Activated CD4-positive, CD25-positive, alpha-beta regulatory T cell treated with anti-CD3 and anti-CD28 coated beads, Interleukin-2, amount 50 U/mL, for 24 hours (primary cell): ENCODE measurements at places on chromosomes 6 and 20.

GRCh38 chr6:98657764-98658163 lies 176.6 kb upstream of the POU3F2 start:
- ATAC-seq: no peak

GRCh38 chr20:50085481-50086365 lies 27.2 kb downstream of the UBE2V1 start:
- peak; percentile 69 for ATAC-seq

DNA sequence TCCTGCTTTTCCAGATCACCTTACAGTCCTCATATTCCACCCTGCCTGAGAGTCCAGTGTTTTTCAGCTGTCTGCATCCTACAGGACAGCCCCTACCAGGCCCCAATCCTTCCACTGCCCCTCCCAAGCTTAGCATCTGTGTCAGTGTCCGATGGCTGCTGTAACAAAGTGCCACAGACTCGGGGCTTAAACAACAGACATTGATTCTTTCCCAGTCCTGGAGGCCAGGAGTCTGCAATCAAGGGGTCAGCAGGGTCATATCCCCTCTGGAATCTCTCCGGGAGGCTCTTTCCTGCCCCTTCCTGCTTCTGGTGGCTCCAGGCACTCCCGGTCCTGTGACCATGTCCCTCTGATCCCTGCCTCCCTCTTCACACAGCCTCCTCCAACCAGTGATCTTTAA lies 396.6 kb upstream of the MAP3K7 start:
- no peak for ATAC-seq

- no peak for ATAC-seq
Measured at GRCh38 chr20:59692139-59692538, 87.8 kb downstream of the PHACTR3 start.

- ATAC-seq: no peak
Measured at GRCh38 chr20:57257701-57258453, 8.6 kb downstream of the BMP7 start.

DNA sequence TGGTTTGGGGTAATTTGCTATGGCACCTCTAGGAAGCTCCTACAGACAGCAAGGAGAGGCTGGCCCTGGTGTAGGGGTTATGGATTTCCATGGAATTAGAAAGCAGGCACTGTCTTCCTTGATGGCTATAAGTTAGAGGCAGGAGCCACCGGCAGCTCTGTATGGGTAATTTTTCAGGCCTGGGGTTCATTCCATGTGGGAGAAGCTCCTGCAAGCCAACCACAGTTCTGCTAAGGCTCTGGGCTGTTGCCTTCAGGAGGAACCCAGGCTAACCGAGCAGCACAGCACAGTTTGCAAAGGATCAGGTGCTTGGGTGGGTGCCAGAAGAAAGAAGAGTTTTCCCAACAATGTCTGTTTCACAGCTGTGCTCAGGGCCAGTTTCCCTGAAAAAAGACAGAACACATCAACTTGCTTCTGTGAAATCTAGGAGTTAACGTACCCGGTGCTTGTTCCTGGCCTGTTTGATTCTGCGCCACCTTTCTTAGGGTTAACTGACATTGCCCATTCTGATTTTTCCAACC lies 162.8 kb upstream of the MYLIP start:
- no peak for ATAC-seq

GRCh38 chr20:54494303-54495006 lies 19.1 kb downstream of the DOK5 start:
- no peak for ATAC-seq

DNA sequence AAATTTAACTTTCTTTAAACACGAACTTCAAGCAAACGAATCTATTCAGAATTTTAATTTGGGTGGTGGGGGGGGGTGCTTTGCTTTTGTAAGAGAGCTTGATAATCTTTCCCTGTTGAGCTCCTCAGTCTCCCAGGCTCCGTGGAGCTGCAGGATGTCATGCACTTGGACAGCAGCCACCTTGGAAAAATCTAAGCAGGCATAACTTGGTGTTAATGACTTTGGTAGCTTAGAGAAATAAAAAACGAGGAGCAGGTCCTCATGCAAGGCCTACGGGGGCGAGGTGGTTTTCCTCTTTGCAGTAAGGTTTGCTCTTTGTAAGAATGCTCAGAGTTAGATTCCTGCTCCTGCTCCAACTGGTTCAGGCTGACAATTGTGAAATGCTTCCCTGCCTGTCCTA lies 102.3 kb downstream of the EDN1 start:
- no peak for ATAC-seq

- ATAC-seq: no peak
Measured at GRCh38 chr6:12314751-12315150, 24.6 kb downstream of the EDN1 start.

- no peak for ATAC-seq
Measured at GRCh38 chr20:26209171-26209941, 512.7 kb upstream of the ZNF337 start.

GRCh38 chr20:16864069-16864468 lies 115.9 kb downstream of the OTOR start:
- ATAC-seq: no peak

DNA sequence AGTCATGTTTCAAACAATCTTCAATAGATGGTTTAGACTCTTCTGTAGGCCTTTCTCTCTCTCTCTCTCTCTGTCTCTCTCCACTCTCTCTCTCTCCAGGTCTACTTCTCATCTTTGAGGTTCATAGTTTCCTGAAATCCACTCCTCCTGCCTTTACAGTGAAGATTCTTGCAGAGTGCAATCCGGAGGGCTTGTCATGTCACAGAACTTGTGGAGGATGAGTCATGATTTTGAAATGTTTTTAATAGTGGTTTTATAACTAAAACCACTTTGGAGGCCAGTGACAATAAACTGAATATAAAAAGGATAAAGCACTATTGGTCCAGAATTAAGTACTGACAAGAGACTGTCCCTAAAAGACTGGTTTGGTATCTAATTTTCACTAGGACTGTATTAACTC lies 156.3 kb downstream of the KIF6 start:
- ATAC-seq: no peak

GRCh38 chr20:12077875-12078274 lies 160.2 kb downstream of the BTBD3 start:
- no peak for ATAC-seq

GRCh38 chr6:42402184-42402583 lies 49.5 kb downstream of the TRERF1 start:
- peak; percentile 95 for ATAC-seq

GRCh38 chr6:35259948-35260590 lies 534 bp downstream of the ZNF76 start:
- peak; percentile 68 for ATAC-seq

- no peak for ATAC-seq
Measured at GRCh38 chr6:170451762-170452651, 101.1 kb downstream of the PSMB1 start.

- no peak for ATAC-seq
Measured at GRCh38 chr6:70130865-70131264, 172.0 kb downstream of the COL9A1 start.

- ATAC-seq: no peak
Measured at GRCh38 chr6:1009103-1009502, 302.8 kb upstream of the FOXQ1 start.

DNA sequence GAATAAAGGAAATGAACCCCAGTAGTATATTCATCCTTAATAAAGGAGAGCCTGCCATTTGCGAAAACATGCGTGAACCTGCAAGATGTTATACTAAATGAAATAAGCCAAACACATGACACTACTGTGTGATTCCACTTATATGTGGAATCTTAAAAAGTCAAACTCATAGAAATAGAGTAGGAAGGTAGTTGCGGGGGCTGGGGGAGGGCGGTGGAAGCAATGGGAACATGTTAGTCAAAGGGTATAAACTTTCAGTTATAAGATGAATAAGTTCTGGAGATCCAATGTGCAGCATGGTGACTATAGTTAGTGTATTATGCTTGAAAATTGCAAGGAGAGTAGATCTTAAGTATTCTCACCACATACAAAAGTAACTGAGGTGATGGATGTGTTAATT lies 72.9 kb downstream of the ANKRD6 start:
- no peak for ATAC-seq

GRCh38 chr20:663315-664090 lies 10.5 kb upstream of the SRXN1 start:
- ATAC-seq: no peak

- peak; percentile 2 for ATAC-seq
Measured at GRCh38 chr6:16129623-16130401, 926 bp downstream of the MYLIP start.

- ATAC-seq: no peak
Measured at GRCh38 chr6:29263001-29263400, 38.5 kb upstream of the OR14J1 start.

DNA sequence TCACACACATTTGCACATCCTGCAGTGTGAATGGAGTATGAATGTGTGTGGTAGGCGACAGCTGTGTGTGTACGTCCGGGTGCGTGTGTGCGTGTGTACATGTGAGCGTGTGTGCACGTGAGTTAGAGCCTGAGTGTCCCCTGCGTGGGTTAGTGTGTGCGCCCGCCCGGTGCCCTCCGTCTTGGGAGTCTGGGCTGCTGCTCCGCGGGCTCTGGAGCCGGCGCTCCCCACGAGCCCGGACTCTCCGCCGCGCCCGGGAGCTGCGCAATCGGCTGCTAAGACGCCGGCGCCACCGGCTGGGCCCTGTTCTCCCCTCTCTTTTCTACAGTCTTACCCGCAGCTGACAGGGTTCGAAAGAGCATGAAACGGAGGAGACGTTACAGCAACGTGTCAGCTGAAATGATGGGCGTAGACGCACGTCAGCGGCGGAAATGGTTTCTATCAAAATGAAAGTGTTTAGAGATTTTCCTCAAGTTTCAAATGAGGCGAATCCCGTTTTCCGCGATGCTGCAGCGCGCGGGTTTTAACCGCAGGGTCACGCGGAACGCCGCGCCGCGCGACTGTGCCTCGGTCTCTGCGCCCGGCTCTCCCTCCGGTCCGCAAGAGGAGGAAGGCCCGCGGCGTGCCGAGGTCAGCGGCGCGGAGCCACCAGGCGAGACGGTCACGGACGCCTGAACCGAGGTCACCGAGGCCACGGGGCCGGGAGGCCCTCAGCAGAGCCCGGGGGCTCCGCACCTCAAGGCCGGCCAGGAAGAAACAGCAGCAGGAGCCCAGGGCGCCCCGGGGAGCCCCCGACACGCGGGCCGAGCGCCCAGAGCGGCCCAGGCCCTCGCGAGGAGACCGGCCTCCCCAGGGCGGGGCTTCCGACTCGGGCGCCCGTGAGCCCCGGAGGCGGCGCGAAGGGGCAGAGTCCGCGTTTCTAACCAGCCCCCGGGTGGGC lies 95.3 kb upstream of the BHLHE23 start:
- peak; percentile 69 for ATAC-seq

DNA sequence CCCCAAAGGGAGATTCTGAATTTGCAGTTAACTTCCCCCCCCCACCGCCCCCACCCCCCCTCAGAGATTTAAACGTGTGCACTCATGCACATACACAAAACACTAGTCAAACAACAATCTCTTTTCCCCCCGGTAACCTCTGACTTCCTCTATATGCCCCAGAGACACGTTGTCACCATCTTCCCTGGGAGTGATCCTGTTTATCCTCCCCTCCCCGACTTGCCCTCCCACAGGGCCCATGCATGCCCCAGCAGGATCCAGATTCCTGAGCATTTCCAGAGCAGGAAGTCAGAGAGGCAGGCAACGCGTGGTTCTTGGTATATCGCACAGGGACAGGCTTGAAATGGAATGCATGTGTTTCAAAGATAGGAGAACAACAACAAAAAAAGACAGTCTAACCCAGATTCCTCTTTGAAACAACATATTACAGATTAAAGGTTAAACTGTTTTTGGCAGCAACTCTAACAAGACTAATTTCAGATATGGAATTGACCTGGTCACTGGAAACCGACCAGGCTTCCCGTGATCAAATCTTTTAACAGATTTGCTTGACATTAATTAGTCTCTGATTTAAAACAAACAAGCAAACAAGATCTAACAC lies 1.3 kb downstream of the BLCAP start:
- ATAC-seq: no peak

DNA sequence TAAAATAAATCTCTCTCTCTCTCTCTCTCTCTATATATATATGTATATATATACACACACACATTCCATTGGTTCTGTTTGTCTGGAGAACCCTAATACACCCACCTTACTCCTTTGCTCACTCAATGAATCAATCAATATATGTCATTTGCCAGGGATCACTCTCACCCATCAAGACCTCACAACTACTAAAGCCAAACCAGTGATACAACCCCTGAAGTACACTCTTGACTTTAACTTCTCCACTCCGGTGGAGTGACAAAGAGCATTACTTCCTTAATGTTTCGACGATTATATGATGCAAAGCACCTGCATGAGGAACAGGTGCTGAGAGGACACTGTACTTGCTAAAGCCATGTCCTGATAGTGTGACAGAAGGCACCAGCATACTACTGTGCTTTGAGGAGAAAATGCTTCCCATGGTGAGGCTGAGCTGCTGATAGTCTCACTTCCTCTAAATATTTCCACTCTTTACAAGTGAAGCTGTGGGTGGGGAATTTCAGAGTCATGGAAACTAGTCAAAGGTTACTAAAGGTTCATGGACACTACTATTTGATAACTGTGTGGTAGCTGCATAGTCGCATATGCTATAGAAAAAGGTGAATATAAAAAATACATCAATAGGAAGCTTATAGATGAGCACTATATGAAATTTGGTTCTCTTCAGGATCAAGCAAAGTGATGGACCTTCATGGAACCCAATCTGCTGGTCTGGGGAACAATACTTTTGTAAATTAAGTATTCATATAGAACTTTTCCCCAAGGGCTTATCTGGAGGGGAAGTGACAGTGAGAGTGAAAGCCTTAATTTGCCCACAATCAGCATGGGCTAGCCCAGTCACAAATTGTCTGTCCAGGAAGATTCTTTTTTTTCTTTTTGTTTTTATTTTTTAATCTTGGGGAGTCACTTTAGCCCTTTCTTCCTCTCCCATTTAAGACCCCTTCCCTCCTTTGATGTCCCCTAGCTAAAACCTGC lies 141.9 kb upstream of the NEDD9 start:
- peak; percentile 71 for ATAC-seq

DNA sequence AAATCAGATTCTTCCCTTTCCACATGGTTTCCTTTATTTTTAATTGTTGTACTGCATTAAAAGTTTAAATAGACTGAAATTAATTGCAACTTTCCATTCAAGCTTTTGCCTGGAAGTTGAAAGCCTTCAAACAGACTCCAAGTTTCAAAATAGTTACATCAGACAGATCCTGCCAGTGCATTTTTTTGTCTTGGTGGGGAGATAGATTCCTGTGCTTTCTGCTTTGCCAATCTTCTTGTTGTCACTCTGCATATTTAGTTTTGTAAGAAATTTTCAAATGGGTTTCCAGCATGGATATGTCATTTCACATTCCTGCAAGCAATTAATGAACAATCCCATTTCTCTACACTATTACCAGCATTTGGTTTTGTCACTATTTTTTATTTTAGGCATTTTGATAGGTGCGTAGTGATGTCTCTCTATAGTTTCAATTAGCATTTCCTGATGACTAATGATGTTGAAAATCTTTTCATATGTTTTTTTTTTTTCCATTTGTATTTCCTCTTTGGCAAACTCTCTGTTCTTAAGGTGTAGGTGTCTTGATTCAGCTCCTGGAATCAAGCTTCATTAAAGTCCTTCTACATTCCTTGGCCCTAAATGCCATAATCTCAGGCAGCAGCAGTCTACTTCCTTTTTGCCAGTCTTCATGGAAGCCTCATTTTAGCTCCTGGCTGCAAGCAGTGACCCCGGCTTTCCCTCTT lies 40.5 kb downstream of the SCP2D1 start:
- ATAC-seq: no peak

- no peak for ATAC-seq
Measured at GRCh38 chr6:101490857-101491256, 97.3 kb downstream of the GRIK2 start.

GRCh38 chr6:8135276-8135675 lies 32.9 kb upstream of the EEF1E1 start:
- no peak for ATAC-seq
